ENCODE measurements at places on chromosomes 2 and 18.

DNA sequence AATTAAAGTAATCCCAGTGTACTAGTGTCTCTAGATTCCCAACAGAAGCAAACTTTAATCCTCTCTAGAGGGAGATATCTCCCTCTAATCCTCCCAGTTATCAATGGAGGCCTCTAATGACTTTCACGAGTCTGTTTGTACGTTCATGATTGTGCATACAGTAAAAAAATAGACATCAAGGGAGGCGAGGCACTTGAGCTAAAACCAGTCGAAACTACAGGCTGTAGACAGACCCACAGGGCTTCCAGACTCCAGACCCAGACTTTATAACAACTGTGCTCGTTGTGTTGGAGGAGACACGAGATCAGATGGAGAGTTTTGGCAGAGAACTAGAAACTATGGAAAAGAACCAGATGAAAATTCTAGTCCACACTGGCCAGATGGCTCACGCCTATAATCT is 7.0 kb downstream of the DGKD start:
- DNase-seq = no peak

DNA sequence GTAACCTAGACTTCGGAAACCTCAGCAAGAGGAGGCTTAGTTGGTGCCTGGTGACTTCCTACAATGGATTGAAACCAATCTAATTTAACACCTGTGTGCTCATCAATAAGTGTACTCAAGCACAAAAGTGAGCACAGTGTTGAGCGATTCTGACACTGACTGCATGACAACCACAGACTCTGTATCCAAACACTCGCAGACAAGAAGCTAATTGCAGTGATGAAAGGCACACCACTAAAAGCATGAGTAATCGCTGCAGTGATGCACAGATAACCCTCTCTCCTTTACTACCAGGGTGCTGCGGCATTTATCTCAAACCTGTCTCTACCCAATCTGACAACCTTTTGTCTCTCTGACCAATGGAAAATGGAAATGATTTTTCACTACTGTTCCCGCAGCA is 168.1 kb downstream of the AFF3 start:
- no peak for DNase-seq

GRCh38 chr18:32303400-32303799 is 113.6 kb downstream of the MEP1B start:
- no peak for DNase-seq

DNA sequence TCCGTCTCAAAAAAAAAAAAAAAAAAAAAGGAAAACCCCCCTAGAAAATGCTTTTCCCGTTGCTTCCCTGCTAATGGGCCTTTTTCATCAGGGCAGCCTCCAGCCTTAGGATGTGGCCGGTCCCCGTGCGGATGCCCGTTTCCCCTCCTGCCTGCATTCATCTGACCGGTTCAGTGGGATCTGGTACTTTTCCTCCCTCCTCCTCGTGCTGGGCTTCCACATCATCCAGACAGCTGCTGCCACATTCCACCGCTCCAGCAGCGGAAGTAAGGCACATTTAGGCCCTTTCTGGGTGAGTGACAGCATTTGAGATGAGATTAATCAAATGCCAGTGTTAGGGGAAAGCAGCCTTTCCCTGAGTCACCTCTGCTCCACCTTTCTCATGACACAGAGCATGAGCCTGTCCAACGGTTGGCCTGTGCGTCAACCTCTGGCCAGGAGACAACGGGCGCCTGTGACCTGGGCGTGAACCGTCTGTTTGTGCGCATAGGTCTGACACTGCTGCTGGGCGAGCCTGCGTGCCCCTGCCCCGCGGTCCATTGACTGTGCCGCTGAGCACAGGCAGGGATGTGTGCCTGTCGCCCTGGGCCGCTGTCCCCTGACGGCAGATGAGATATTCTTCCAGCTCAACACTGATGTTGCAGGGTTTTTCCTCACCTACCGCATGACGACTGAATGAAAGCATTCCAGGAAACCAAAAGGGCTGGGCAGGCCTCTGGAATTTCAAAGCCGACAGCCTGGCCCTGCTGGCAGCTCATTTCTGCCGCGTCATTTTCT is 174.0 kb downstream of the TGIF1 start:
- DNase-seq = no peak

GRCh38 chr18:3804336-3804735 is 354.4 kb downstream of the TGIF1 start:
- no peak for DNase-seq

DNA sequence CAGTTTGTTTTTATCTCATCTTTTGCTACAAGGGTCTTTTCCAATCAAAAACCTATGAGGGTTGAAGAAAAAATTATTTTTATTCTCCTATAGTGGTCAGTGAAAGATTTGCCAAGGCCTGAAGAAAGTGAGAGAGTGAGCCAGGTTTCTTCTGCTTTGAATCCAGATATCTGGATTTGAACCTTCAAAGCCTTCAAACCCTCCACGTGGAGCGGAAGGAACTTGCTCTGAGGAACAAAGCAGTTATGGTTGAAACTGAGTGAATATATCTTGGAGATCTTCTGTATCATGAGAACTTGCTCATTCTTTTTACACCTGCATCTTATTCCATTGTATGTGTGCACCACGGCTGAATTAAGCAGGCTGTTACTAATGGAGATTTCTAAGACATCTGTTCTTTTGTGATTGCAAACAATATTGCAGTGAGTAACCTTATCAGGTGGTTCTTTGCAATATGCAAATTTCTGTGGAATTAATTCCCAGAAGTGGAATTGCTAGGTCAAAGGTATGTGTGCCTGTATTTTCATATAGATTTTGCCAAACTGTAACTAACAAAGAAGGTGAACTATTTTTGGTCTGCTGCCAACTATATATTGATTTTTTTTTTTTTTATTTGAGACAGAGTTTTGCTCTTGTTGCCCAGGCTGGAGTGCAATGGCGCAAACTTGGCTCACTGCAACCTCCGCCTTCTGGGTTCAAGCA is 147.9 kb downstream of the B3GNT2 start:
- no peak for DNase-seq

- no peak for DNase-seq
Observed at GRCh38 chr2:5410991-5411700, 281.0 kb upstream of the SOX11 start.

DNA sequence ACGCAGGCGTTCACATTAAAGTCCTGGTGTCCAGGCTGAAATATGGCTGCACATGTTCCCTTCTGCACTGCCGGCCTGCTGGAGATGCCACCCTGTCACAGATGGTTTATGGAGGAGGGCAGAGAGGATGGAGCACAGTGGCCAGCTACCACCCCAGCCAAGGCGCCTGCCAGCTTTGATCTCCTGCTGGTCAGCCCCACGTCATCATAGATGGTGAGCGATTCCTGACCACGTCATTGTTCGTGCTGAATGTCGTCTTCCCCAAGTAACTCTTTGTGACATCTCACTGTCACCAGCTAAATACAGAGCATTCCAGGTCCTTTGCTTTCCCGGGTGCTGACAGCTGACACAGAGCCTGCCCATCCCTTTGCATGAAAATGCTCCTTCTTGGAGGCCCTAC is 248.3 kb downstream of the TTC32 start:
- DNase-seq = no peak
